ENCODE measurements at places on chromosomes 5 and 9. TPM values are rescaled to one million over a fixed set of nuclear protein-coding genes. Genes with fewer than 3 reads are reported as not detected.

Gene NUTM2F
- total RNA-seq: not detected

Gene ELP1
- total RNA-seq: 25.4 TPM

Gene PPP2R2B
- total RNA-seq: 2.2 TPM

Gene PCDHB3
- 2.7 TPM for total RNA-seq

Gene ACOT12
- total RNA-seq: 0.10 TPM

Gene BTNL9
- 19.6 TPM for total RNA-seq

Gene AQP7
- total RNA-seq: 37.0 TPM

Gene NDUFAF2
- 18.0 TPM for total RNA-seq

Gene CCL28
- 4.3 TPM for total RNA-seq

Gene HTR1A
- not detected for total RNA-seq

Gene ANKRD18A
- total RNA-seq: 2.8 TPM

Gene AHRR
- total RNA-seq: 11.9 TPM

Gene ARHGEF39
- total RNA-seq: 2.4 TPM
